ENCODE measurements at places on chromosomes 2 and 18.

DNA sequence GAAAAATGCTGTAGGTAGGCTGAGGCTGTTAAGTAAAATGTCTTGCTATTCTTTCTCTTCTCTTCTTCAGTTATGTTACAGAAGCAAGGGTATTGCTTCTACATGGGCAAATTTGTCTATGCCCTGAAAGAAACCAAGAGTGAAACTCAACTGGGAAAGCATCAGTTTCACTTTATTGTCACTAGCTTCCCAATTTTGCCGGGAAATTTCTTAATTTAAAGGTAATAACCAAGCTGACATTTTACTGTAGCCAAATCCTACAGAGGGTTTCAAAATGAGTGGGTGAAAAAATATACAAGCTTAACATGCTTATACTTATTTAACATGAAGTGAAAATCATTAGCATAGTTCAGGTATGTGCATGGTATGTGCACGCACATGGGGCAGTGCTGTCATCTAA lies 3.2 kb downstream of the TANK start:
- DNase-seq = no peak

- DNase-seq = no peak
Measured at GRCh38 chr18:54740136-54740846, 88.0 kb upstream of the RAB27B start.

DNA sequence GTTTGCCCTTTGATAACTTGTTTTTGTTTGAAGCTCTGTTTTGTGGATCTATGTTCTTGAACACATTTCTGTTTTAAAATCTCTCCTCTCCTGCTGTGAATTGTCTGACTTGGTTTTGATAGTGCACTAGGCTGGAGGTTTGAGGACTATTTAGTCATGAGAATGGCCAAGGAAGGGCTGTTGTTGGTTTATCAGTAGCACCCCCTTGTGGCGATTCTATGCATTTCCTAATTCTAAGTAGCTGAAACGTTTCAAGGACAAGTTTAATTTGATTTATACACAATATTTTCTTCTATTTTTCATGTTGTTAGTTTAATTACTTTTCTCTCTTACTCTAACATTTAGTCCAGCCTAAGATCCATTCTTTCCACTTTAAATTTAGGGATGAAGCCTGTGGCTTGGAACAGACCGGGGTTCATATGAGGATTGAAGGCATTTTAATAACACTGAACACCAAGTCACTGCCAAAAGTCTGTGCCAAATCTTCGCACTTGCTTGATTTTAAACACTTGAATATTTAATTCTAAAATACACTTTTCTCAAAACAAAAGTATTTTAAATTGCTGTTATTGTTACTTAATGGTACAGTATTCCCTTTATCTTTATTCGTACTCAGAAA lies 166.0 kb downstream of the SOCS6 start:
- DNase-seq = no peak

- no peak for DNase-seq
Measured at GRCh38 chr2:125095826-125096225, 1070.7 kb downstream of the CNTNAP5 start.

DNA sequence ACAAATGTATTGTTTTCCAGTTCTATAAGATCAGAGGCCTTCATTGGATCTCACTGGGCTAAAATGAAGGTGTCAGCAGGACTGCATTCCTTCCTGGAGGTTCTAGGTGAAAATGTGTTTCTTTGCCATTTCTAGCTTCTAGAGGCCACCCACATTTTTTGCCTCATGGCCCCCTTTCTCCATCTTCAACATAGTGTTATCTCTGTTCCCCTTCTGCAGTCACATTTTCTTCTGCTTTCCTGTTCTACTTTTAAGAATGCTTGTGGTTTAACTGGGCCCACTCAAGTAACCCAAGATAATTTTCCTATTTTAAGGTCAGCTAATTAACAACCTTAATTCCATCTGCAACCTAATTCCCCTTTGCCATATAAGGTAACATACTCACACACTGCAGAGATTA lies 36.1 kb downstream of the METTL21A start:
- no peak for DNase-seq

GRCh38 chr18:46416706-46417638 lies 240.0 kb downstream of the LOXHD1 start:
- DNase-seq = no peak

DNA sequence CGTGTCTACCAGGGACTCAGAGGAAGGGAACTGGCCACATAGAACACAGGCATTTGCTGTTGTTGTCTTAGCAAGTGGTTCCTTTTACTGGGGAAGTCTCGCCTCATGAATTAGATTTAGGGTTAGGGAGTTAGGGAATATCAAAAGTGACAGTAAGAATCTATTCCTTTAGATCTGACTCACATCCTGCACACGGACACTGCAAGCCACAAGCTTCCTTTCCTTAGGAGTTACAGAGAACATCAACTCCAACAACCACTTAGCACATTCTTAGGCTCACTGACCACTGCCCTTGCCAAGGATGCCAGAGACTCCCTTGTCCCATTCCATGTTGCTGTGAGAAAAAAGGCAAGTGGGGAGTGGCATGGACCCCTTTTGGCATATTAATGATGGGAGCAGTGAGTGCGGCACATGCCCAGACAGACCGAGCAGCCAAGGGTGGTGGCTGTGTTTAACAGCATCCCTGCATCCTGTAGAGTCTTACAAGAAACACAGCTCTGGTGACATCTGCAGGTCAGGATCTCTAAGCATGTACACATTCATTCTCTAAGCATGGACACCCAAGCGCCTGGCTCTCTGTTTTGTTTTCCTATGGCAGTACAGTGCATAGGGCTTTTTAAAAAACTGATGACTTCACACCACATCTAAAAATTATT lies 745.6 kb upstream of the RAB6C start:
- peak; percentile 15 for DNase-seq

- no peak for DNase-seq
Measured at GRCh38 chr2:39094717-39095363, 26.0 kb downstream of the SOS1 start.

GRCh38 chr2:44616667-44617155 lies 255.0 kb downstream of the CAMKMT start:
- no peak for DNase-seq

DNA sequence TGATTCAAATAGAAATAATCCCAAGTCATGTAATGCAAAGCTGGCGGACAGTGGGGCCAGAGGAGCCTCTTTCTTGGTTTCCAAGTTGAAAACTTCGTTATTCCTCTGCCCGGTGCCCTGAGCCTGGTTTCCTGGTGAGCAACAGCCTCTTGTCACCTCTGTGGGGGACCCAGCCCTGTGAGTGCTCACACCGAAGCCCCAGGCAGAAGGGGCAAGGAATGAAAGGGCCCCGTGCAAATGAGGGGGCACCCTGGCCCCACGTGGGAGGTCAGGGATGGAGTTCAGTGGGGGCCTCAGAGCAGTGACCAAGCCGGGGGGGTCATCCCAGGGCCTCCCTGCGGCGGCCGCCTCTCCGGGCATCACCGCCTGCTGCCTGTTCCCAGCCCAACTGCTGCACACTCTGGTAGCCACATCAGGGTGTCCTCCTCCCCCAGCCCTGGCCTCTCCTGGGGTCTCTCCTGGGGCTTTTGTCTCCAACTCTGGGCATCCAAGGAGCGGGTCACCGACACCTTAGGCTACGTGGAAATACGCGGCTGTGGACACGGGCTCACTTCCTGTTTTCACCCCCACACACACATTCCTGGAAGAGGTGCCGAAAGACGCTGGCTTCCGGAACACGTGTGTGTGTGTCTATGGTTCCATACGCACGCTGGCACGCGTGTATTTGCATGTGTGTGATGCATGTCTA lies 64.5 kb downstream of the TWIST2 start:
- no peak for DNase-seq

DNA sequence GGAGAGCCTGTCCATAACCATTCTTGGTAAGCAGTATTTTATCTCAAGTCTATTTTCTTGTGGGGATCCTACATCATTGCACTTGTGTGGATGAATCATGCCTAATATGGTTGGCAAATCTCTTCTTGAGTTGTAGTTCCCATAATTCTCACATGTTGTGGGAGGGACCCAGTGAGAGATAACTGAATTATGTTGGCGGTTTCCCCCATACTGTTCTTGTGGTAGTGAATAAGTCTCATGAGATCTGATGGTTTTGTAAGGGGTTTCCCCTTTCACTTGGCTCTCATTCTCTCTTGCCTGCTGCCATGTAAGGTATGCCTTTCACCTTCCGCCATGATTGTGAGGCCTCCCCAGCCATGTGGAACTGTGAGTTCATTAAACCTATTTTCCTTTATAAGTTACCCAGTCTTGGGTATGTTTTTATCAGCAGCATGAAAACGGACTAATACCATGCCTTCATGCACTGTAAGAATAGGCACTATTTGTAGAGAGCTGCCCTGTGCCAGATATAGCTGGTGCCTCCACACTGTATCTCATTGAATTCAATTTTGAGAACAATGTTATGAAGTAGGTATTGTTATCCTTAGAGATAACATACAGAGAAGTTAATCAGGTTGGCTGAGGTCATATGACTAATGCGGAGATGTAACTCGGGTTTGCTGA lies 148.3 kb downstream of the PLCL1 start:
- DNase-seq = no peak

All from right kidney (tissue), 9 donors.